Activated CD8-positive, alpha-beta T cell treated with anti-CD3 and anti-CD28 coated beads, Interleukin-2, amount 10 ng/mL, durations not matched to agents 7 days and 5 days (primary cell): ENCODE measurements at places on chromosomes 4 and X.

DNA sequence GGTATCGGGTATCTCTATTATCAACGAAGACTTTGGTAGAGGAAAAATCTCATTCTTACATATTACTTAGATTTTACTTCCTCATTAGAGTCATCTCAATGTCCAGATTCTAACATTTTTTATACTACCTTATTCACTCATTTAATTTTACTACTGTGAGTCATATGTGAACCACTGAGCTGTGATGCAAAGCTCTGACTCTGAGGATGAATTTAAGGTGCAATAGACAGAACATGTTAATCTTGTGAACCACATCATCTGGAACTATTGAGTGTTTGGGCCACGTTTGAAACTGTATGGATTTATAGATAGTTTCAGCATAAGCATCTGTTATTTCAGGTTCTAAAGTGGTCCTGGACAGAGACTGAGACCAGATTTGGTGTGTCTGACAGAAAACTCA is 78.4 kb downstream of the PWWP3B start:
- no peaks in the 10 kb centered on the region for H3K4me1 ChIP-seq

DNA sequence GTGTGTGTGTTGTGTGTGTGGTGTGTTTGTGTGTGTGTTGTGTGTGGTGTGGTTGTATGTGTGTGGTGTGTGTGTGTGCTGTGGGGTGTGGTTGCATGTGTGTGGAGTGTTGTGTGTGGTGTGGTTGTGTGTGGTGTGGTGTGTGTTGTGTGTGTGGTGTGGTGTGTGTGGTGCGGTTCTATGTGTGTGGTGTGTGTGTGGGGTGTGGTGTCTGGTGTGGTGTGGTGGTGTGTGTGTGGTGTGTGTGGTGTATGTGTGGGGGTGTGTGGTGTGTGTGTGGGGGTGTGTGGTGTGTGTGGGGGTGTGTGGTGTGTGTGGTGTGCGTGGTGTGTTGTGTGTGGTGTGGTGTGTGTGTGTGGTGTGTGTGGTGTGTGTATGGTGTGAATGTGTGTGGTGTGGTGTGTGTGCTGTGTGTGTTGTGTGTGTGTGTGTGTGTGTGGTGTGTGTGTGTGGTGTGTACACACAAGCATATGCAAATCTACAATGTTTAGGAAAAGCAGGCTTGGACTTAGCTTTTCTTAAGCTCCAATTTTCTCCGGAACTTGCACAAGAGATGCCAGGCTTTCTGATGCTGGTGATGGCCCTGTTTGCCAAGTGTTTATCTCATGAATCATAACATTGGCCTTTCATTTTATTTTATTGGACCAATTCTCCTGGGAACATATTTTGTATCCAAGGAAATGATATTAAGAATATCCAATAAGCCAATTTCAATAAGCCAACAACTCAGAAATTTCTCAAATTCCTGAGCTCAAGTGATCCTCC is 148.7 kb downstream of the SPATA18 start:
- H3K27me3 ChIP-seq: no peaks in the 10 kb centered on the region
- H3K27ac ChIP-seq: no peak overlapping the region
- H3K4me3 ChIP-seq: no peak overlapping the region
- no peak for DNase-seq
- no peaks in the 10 kb centered on the region for H3K36me3 ChIP-seq

- no peak overlapping the region for H3K27ac ChIP-seq
- no peaks in the 10 kb centered on the region for H3K27me3 ChIP-seq
- H3K4me3 ChIP-seq: no peak overlapping the region
- no peak for DNase-seq
- H3K36me3 ChIP-seq: peaks cover 4% of the 10 kb centered on the region
Measured at GRCh38 chrX:15714529-15714928, 23.5 kb upstream of the CA5B start.

- H3K36me3 ChIP-seq: no peaks in the 10 kb centered on the region
- no peak overlapping the region for H3K27ac ChIP-seq
- no peak overlapping the region for H3K4me3 ChIP-seq
- DNase-seq: no peak
Measured at GRCh38 chr4:15914291-15914690, 24.2 kb downstream of the FGFBP1 start.

DNA sequence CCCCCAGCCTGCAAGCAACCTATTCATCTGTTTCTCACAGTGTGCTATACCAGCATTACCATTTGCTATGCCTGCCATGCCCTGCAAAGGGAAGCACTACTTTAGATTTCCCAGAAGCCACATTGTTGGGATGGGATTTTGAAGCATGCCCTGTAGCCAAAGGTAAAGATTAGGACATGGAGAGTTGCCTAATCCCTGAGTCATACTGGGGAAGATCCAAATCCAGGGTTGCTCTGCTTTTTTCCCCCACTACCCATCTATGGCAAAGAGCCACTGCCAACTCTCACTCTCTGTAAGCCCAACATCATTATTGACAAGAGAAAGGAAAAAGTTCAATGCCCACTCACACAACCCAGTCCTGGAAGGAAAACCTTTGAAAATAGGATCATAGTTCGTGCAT is 36.7 kb upstream of the TMEM164 start:
- no peaks in the 10 kb centered on the region for H3K27me3 ChIP-seq
- no peak for DNase-seq
- no peak overlapping the region for H3K4me3 ChIP-seq
- no peaks in the 10 kb centered on the region for H3K36me3 ChIP-seq
- no peak overlapping the region for H3K27ac ChIP-seq
- no peaks in the 10 kb centered on the region for H3K4me1 ChIP-seq

DNA sequence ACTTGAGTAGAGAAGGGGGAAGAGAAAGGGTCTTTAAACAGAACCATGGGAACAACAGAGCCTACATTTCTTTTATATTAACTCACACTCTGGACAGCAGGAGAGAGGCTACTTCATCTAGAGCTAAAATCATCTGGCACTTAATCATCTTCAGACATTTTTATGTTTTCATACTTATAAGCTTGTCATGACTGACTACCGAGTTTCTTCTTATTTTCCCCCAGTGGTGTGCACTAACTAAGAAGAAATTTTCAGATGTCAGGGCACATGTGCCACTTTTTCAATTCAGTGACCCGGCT is 11.8 kb upstream of the RTL5 start:
- DNase-seq: no peak
- H3K4me3 ChIP-seq: no peak overlapping the region
- no peak overlapping the region for H3K27ac ChIP-seq
- no peaks in the 10 kb centered on the region for H3K36me3 ChIP-seq

DNA sequence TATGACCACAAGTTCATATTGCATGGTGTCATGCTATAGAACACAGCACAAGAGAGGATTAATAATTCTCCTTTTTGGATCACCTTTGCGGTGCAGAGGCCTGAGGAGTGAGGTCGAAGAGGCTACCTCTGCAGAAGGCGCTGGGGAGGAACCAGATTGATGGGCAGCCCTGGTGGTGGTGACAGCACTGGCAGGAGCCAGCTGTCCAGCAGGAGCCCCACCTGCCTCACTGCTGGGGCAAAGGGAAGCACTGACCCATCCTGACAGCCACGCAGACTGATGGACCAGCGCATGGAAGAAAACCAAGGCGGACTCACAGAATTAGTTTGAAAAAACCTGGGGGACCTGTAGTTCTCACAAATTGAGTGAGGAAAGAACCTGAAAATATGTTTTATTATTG is 50.9 kb downstream of the COX18 start:
- no peak overlapping the region for H3K4me3 ChIP-seq
- DNase-seq: no peak
- H3K36me3 ChIP-seq: no peaks in the 10 kb centered on the region
- H3K4me1 ChIP-seq: no peaks in the 10 kb centered on the region

DNA sequence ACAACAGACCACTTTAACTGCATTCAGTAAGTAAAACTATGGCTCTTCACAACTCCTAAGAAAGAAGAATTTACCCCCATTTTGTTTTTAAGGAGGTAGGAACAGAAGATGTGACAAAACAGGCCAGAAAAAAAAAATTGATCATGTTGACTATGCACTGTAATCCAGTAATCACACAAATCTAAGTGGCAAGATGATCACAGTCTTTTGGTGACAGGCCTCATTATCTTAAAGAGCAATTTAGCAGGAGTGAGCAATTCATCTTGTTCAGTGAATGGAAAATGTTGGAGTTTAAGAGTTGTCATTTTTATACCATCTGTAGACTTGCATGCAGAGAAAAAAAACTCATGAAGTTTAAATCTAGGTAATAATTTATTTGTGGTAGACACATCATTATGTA is 115.1 kb downstream of the SLC39A8 start:
- H3K36me3 ChIP-seq: no peaks in the 10 kb centered on the region
- no peak overlapping the region for H3K4me3 ChIP-seq
- DNase-seq: no peak
- H3K4me1 ChIP-seq: no peaks in the 10 kb centered on the region
- H3K27me3 ChIP-seq: no peaks in the 10 kb centered on the region
- no peak overlapping the region for H3K27ac ChIP-seq

DNA sequence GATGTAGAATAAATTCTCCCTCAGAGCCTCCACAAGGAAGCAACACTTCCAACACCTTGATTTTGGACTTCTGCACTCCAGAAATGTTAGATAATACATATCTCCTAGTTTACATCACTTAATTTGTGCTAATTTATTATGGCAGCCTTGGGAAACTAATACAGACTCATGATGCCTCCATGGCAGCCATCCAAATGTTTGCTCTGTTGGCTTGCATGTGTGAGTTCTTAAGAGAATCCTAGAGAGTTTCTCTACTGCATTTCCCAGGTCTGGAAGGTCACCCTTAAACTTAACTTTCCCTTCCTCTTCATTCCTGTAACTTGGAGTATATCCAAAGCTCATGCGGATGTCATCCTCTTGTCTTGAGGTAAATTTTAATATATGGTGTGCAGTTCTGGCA is 956.1 kb downstream of the ADGRL3 start:
- H3K4me1 ChIP-seq: no peaks in the 10 kb centered on the region
- DNase-seq: no peak
- no peak overlapping the region for H3K27ac ChIP-seq
- no peaks in the 10 kb centered on the region for H3K27me3 ChIP-seq
- no peaks in the 10 kb centered on the region for H3K36me3 ChIP-seq

DNA sequence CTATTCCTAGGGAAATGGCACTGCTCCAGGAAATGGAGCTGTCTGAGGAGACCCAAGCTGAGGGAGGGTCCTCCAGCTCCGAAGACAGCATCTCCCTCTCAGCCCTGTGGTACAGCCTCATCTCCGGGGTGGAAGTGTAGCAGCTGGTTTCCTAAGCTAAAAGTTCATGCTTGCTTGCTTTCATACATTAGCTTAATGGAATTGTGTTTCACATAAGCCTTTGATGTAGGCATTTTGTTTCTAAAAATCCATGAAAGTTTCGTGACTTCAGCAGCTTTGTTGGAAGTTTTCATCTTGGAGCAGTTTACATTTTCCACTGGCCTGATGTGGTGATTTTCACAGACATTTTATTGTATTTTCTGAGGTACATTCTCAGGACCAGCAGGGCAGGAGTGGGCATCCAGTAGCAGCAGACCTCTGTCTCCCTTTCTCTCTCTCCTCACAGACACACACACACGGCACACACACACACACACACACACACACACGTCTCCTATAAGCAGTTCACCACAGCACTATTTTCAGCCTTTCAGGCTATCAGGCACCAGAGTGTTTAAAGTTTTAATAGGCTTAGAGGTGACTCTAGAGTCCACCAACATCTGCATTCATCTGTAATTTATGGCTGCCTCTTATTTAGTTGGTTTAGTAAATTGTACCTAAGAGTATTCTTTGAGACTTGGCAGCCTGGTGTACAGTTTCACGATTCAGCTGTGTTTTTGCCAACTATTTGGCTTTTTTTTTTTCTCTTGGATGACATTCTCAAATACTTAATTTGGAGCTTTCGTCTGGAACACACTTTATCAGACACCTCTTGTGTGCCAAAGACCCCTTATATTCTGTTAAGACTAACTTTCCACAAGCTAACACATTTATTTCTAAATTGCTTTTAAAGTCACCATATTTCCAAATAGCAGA is 225.8 kb upstream of the SFRP2 start:
- no peaks in the 10 kb centered on the region for H3K4me1 ChIP-seq
- H3K36me3 ChIP-seq: no peaks in the 10 kb centered on the region
- no peak overlapping the region for H3K4me3 ChIP-seq

DNA sequence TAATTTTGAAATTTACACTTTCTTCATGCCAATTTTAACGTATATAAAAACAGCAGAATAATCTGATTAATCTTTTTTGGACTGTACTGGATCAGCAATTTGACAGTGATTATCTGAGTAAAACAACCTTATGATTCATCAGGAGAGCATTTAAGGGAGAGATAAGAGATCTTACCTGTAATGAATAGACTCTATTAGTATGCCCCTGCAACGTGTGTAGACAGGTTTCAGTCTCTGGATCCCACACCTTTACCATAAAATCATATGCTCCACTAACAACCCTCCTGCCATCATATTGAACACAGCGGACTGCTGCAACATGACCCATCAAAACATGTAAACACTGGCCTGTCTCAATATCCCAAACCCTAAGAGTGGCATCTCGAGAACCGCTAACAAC is 210.1 kb downstream of the FBXW7 start:
- H3K4me3 ChIP-seq: no peak overlapping the region
- no peak overlapping the region for H3K27ac ChIP-seq
- H3K4me1 ChIP-seq: peaks cover 7% of the 10 kb centered on the region
- no peaks in the 10 kb centered on the region for H3K27me3 ChIP-seq
- DNase-seq: no peak
- H3K36me3 ChIP-seq: peaks cover 65% of the 10 kb centered on the region

DNA sequence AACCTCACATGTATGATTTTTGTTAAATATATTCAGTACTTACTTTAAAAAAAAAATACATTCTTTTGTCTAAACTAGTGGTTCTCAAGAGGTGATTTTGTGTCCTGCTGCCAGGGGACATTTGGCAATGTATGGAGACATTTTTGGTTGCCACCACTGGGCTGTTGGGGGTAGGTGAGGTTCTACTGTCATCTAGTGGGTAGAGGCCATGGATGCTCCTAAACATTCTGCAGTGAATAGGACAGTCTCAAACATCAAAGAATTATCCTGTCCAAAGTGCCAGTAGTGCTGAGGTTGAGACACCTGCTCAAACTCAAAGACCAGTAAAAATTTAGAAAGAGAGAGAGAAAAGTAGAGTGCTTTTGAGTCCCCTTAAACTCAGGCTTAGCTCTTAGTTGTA is 32.9 kb upstream of the PGM2 start:
- no peaks in the 10 kb centered on the region for H3K36me3 ChIP-seq
- peaks cover 10% of the 10 kb centered on the region for H3K27me3 ChIP-seq
- H3K4me3 ChIP-seq: no peak overlapping the region

DNA sequence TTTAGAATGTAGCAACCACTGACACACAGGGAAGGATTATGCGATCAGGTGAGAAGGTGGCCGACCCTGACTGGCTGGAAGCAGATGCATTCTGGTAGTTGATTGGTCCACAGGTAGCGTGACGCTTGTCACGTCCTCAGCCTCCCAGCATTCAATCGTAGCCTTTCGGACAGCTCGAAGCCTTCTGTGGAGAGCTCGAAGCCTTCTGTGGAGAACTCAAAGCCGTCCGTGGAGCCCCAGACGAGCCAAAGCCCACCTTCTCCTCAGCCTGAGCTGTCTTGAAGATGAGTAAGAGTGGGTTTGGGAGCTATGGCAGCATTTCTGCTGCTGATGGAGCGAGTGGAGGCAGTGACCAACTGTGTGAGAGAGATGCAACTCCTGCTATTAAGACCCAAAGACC is 319 bp downstream of the RPA4 start:
- H3K4me3 ChIP-seq: no peak overlapping the region
- DNase-seq: no peak

GRCh38 chr4:103054030-103054429 is 22.5 kb downstream of the SLC9B2 start:
- no peak overlapping the region for H3K4me3 ChIP-seq
- no peaks in the 10 kb centered on the region for H3K4me1 ChIP-seq
- H3K27me3 ChIP-seq: no peaks in the 10 kb centered on the region
- no peak for DNase-seq
